CD8-positive, alpha-beta T cell (primary cell): ENCODE measurements at places on chromosomes 4 and X.

DNA sequence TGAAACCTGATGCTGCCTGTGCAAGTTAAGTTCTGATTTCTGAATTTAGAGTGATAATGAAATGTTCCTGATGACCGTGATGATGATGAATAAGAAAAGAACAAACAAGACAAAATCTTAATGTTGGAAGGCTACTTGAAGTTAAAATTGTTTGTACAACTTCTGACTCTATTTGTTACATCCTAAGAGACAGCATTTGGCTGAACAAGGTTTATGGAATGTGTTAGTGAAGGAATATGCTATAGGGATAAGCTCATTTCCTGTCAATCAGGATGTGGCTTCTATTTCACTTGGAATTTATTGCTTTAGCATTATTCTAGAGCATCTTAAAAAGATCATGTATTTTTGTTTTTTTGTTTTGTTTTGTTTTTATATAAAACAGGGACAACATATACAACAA lies 267.5 kb downstream of the FAT4 start:
- no peak for DNase-seq

DNA sequence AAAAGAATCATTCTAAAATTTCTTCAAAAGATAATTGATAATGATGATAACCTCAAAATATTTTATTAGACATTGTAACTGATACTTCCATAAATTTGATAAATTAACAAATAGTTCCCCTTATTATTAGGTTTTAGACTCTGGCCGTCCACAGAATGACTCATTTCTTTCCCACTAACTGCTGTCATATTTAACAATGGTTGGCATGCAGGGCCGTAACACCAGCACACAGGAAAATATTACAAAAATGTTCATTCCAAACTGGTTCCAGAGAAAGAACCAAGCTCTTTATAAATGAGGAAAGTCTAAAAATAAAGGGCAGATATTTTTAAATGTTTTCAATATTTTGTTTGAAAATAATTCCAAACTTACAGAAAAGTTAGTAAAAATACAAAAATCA lies 28.2 kb downstream of the WDFY3 start:
- no peak for DNase-seq

DNA sequence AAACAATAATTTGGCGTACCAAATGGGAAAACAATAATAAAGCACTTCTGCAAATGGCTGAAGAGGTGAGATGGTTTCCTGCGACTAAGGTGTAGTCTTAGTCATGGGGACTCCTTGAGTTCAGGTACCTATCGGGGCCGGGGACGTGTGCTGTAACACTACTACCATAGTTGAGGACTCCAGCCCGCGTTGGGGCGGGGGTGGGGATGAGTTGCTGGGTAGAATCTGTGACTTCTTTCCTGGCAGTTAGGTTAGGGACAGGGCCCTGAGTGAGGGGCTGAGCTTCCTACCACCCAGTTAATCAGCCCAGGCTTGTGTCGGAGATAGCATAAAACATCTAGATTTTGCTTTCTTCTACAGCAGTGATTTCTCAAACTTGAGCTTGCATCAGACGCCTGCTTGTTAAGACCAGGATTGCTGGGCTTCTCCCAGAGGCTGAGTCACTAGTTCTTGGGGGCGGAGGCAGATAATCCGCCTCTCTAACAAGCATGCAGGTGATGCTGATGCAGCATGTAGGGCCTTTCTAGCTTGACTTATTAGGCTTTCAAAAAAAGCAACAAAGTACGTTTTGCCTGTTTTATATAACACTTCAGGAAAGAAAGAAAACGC lies 30.2 kb downstream of the RBBP7 start:
- DNase-seq = no peak

DNA sequence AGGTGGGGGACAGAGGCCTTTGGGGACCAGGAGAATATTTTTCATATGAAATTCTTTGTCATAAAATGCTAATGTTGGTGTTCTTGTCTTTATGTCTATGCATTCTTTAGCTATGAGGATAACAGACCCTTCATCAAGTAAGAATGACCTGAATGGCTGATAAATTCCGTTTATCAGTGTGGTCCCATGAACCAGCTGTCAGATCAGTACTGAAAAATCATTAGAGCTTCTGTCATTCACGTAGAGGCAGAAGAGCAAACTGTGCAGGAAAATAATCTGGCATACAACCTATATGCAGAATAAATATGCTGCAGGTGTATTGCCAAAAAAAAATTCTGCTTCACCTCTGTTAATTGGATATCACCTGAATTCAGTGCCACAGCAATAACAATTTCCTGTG lies 828.6 kb downstream of the ADGRL3 start:
- no peak for DNase-seq

DNA sequence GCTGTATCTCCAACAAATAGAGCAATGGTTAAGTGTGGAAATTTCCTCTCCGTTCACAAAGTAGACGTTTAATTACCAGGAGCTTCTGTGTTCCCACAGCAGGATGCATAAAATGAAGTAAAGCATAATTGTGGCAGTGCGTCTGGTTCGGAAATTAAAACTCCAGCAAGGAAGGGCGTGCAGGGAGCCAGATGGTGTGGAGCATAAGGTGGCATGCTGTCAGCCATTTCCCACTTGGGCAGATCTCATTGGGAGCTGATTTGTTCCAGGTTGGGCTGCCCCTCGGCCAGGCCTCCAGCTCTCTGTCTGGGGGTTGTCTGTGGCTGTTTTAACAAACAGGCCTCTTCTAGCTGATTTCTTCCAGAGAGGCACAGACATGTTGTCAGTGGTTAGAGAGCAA lies 182.1 kb upstream of the CLNK start:
- no peak for DNase-seq

DNA sequence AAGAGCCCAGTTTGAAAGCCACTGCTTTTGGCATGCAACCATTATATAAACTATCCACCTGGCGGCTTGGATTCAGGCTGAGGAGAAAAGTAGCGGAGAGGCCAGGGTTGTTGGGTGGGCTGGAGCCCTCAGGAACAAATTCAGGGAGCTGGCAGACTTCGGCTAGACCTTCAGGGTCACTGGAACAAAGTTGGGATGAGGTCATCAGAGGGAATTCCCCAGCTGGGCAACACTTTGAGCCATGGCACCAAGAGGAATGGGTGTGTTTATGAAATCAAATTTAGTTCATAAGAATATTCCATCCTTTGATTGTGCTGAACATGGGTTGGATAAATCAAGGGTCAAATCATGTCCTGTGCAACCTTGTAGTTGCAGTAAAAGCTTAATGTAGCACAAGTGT lies 22.0 kb downstream of the MTMR1 start:
- no peak for DNase-seq

GRCh38 chr4:123787512-123788080 lies 391.0 kb downstream of the SPRY1 start:
- no peak for DNase-seq

DNA sequence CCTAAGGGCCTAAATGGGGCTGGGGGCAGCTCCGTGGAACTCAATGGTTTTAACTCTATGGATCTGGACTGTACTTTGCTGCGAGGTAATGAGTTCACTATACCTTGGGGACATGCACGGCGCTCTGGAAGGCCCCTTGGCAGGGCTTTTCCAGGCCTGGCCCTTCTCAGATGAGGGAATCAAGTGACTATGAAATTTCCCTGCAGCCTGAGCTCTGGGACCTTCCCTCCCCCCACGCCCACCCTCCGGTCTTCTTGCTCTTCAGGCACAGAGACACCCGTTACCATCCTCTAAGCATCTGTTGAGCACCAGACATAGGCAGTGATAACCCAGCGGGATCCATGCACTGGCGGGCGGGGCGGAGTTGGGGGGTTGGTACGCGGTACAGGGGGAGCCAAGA lies 109.2 kb downstream of the PSAPL1 start:
- no peak for DNase-seq

DNA sequence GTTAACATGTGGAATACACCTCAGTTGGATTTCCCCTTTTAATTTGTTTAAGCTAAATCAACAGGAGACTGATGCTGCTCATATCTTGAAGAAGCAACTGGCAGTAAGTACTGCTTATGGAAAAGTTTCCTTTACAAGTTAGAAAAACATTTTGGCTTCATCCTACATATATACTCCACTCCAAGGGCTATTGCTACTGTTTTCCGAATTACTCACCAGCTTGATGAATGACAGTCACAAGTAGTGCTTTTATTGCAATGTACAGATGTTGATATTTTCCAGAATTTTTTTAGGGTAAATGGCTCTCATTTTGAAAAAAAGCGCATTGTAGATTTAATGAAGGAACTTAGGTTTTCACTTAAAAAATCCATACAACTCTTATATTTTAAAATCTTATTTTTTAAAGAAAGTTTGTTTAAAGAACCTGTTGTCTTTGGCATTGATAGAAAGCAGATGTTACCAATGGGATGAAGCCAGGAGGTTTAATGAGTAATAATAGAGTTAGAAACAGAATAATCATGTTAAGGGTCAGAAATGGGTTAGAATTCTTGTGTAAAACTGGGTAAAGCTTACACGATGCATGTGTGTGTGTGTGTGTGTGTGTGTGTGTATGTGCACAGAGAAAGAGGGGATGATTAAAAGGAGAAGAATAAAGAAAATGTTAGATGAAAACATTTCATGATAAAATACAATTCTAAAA lies 272.9 kb downstream of the CFAP299 start:
- DNase-seq = no peak

- DNase-seq = no peak
These were observed 1440.2 kb downstream of the ADGRL3 start for GRCh38 chr4:62640296-62640695.

- DNase-seq = no peak
These were observed 129.6 kb downstream of the DHRSX start for GRCh38 chrX:2371026-2371711.

DNA sequence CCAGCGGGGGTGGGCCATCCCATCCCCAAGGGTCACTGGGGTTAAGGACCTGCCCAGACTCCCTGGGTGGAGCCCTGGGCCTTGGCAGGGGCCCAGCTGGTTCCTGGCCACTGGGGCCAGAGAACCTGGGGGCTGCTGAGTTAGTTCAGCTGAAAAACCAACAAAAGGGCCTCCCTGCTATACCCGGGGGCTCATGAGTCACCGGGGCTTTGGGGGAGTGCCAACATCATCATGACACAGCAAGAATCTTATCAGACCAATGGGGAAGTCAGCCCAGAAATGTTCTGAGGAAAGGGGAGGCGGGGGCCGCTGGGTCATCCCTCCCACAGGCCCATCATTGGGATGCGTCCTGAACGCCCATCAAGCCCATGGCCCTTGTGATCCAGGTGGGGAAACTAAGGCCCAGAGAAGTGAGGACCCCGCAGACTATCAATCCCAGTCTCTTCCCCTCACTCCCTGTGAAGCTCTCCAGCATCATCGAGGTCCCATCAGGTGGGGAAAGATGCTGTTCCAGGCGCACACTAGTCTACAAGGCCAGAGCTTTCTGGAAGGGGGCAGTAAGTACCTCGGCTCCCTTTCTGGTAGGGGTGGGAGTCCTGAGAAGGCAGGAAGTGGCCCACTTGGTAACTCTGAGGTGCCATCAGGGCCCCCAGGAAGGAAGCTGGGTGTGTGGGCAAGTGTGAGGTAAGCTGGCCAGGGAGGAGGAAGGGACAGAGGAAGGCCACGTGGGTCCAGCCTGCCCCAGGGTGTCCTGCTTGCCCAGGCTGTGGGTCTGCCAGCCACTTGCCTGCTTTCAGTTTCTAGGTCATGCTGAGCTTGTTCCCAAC lies 4.5 kb downstream of the G6PD start:
- DNase-seq = peak; percentile 66

GRCh38 chr4:185421366-185422124 lies 4.2 kb downstream of the UFSP2 start:
- no peak for DNase-seq

DNA sequence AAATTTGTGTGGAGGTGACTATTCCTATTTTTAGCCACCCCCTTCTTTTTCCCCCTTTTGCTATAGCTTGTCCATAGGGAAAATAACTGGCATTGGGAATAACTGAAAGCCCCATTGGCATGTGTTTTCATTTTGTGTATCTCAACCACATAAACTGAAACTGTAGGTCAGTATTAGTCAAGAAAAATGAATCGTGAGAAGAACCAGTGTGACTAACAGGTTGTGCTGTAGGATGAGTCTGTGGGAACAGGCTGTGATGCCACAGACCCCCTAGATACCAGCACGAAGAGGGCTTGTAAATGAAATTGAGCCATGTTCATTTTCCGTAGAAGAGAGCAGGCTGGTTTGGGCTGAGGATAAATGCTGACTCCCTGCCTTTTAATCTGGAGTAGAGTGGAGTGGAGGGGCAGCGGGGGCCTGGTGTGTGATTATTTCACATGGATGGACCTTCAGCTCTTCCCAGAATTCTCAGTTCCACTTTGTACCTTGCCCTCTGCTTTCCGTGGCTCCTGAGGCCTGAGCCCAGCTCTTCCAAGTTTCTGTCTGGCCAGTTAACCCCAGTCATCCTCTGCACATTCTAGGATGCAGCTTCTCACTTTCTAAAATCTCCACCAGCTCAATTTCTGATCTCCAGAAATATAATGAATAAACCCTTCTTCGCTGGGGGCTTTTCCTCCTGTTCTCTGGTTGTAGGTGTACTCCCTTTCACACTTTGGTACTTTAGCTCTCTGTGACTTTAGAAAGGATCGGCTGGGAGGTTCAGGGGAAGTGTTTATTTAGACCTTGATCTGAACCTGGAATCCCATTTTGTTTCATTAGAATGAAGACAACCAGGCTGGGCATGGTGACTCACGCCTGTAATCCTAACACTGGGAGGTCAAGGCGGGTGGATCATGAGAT lies 37.3 kb downstream of the DCUN1D4 start:
- DNase-seq = no peak

DNA sequence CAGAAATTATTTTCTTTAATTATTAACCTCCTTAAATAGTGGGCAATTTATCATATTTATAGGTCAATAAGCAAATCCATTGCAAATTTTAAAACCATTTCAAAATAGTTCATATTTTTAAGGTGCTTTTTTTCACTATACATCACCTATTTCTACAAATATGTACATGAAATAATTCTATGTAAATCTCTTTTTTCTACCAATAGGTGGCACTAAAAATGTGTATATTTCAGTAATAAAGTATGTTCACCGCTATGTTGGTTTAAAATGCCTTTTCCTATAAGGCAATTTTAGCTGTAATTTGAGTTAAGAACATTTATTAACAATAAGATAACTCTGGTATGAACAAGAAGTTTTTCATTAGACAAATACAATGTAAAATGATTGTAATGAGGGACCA lies 672.2 kb downstream of the KCTD8 start:
- DNase-seq = no peak
